ENCODE measurements at places on chromosomes 1 and 21. TPM values are rescaled to one million over a fixed set of nuclear protein-coding genes. Genes with fewer than 3 reads are reported as not detected.

DNA sequence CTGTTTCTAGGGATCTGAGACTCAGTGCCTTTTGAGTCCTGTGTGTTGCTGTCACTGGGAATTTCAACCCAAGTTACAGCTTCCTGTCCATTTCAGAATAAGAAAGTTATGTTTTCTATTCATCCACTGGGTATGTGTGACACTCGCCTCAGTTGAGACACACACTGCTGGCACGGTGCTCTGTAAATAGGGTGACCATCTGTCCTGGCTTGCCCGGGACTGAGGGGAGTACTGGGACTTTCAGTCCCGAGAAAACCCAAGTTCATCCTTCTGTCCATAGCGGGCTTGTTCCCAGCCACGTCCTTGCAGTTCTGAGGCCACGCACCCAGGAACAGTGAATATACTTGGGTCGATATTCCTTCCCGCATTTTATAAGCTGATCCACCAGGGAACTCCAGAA, 56.3 kb upstream of the DISP3 start:
- no peak for DNase-seq

GRCh38 chr1:212437179-212437798, 4.6 kb downstream of the NENF start:
- DNase-seq: no peak

- no peak for DNase-seq
Observed at GRCh38 chr1:202351725-202352124, 3.2 kb downstream of the PPP1R12B start.

GRCh38 chr21:46054451-46054881, 43.4 kb upstream of the COL6A2 start:
- DNase-seq: no peak

DNA sequence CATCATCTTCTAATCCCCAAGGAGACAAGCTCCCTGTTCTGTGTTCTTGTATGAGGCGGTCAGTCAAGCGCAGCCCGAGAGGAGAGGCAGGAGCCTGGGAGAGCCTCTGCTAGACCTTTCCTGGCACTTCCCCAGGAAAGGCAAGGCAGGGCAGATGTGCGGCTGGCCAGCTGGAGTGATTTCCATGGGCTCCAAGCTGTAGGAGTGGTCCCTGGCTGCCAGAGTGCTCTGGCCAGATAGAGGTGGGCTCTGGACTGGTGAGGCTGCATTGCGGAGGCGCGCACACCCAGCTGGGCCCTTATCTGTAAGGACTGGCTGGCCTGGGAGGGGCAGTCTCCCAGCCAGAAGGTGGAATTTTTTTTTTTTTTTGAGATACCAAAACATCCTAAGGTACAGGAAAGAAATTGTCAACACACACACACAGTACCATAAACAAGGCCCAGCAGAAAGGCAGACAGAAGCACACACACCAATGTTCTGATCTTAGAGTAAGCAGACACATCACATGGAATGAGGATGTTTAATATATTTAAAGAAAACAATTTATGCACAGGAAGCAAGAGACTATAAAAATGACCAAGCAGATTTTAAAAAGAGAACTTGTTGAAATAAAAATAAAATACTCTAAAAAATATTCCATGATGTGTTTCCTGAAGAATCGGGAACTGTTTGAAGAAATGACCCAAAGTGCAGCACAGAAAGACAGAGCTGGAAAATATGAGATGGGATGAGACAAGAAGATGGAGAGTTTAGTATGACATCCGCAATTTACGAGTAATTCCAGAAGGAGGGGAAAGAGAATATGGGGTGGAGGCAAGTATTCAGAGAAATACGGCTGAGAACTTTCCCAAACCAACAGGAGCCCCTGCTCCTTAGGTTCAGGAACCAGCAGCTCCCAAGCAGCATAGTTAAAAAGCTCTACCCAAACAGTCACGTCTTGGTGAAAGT, 13.4 kb downstream of the IBA57 start:
- no peak for DNase-seq

DNA sequence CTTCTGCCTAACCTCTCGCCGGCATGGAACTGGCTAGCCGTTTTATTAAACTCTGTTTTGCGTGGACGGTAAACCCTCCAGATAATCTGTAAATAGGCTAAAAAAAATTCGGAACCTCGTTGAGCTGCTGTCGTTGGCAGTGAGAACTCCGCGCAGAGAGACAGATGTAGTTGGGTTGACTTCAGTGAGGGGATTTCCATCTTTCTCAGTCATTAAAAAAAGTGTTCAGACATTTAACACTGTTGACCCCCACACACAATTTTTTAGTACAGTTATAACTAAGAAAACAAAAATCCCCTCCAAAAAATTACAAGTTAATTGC, 464 bp downstream of the PARK7 start:
- DNase-seq: no peak

DNA sequence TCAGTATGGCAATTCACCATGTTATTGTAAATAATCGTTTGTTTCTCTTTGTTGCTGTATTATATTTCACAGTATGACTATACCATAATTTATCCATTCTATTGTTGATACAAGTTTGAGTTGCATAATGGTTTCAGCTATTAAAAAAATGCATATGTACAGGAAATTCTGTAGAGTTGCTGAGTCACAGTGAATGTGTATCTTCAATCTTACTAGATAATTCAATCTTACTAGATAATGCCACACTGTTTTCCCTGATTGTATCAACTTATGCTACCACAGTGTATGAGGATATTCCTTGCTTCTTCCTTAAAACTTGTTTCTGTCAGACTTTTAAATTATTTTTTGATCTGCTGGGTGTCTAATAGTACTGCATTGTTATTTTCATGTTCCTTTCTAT, 3.5 kb upstream of the COA6 start:
- no peak for DNase-seq

DNA sequence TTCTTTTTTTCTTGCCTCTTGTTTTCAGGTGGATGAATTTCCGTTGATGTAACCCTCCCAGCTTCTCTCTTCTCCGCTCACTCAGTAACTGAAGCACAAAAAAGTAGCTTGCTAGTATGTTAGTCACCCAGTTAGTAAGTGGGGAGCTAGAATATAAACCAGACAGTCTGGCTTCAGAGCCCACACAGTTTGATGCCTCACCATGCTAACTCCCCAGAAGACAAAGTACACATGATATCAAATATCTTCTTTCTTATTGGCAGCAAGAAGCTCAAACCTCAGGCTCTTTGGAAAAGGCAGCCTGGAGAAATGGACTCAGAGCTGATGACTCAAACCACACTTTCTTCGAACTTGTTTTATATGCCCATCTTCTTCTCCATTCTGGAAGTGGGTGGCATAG, 187.5 kb upstream of the PLXNA2 start:
- DNase-seq: no peak

- DNase-seq: no peak
Observed at GRCh38 chr1:228282329-228283042, 74.6 kb downstream of the OBSCN start.

DNA sequence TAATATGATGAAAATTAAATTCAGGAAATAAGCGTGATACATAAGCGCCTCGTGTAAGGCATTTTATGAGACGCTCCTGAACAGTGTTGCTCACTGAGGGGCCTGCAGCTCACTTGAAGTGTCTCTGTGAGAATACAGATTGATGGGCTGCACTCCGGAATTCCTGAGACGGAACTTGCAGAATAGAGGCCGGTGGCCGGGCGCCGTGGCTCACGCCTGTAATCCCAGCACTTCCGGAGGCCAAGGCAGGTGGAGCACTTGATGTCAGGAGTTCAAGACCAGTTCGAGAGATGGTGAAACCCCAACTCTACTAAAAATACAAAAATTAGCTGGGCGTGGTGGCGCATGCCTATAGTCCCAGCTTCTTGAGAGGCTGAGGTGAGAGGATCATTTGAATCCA, 49.5 kb upstream of the HNRNPU start:
- DNase-seq: no peak

GRCh38 chr1:25994402-25995150, 3.3 kb downstream of the PAFAH2 start:
- DNase-seq: no peak

- no peak for DNase-seq
Observed at GRCh38 chr21:16370186-16370585, 640.4 kb downstream of the USP25 start.

DNA sequence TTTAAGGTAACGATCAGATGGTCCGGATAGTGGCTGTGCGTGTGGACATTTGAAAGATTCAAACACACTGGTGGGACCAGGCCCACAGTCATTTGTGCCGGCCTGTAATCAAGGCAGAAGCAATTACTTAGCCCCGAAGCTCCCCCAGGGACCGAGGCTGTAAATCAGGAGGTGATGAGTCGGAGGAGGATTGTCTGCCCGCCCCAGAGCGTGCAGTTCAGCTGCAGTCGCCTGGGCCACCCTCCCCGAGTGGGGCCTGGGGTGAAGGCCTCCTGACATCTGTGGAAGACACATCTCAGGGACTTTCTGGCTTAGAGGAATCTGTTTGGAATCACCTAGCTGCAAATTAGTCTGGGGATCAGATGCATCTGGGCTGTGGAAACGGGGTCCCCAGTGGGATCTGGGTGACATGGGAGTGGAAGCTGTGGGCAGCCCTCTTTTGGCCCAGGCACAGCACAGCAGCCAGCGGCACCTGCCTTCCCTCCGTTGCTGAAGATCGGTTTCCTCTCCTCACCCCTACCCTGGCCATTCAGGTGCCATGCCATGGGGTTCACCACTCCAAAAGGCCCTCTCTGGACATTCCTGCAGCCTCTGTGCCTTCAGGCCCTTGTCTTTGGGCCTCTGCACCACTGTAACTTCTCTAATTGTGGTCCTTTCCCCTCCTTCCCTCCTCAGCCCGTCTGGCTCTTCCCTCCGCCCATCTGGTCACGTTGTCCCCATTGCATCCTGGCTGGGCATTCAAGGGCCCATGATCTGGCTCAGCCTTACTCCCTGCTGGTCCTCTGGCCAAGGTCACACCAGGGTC, 25.7 kb downstream of the LHX4 start:
- DNase-seq: no peak

GRCh38 chr1:229028544-229028943, 242.4 kb upstream of the RAB4A start:
- DNase-seq: no peak

GRCh38 chr1:2046174-2046917, 3.9 kb upstream of the PRKCZ start:
- DNase-seq: peak; percentile 69

DNA sequence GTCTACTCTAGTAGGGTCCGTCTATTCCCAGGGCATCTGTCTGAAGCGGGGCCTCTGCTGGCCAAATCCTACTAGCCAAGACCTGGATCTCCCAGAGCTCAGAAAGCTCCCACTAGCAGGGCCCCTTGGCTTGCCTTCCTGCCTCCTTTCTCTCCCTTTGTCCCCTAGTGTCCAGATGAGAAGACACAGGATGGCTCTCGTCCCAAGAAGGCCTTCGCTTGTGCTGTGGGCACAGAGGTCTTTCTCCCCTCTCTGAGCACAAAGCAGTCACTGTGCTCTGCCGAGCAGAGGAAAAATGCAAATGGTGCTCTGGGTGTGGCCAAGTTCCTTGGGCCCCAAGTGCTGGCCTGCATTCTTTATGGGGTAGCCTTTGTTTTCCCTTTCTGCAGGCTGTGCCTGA, 13.0 kb upstream of the GPR137B start:
- no peak for DNase-seq

GRCh38 chr1:20123722-20124455, 4.6 kb upstream of the PLA2G2D start:
- DNase-seq: no peak

DNA sequence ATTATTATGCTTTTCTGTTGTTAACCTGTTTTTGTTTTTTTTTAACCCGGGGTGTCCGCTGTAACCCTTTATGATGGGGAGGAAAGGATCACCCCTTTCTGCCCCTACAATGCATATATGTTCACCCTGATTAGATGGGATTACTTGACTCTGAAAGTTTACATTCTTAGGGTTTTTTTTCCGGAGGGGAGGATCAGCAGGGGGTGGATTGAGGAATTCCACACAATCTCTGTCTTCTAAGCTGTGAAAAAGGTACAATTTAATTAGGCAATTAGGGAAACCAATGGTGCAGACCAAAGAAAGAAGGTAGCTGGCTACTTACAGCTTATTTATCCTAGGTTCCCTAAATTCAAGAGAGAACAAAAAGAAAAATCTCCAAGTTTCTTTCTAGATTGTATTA, 58.3 kb downstream of the EDEM3 start:
- no peak for DNase-seq

Gene HES2
- total RNA-seq: not detected

Gene MAP3K21
- 1.3 TPM for total RNA-seq

Gene ENAH
- total RNA-seq: not detected

Gene TMEM79
- total RNA-seq: 12.3 TPM

Gene SPATA46
- not detected for total RNA-seq

Gene ADAMTSL4
- 0.11 TPM for total RNA-seq

Gene AIM2
- total RNA-seq: 3.0 TPM

Gene OR2T29
- not detected for total RNA-seq

Gene SCNM1
- total RNA-seq: 66.6 TPM

Gene NBPF10
- total RNA-seq: 1.6 TPM
